Stimulated activated CD4-positive, alpha-beta T cell treated with anti-CD3 and anti-CD28 coated beads, TNF-alpha, amount 100 ng/mL, for 48 hours (primary cell): ENCODE measurements at places on chromosomes 6 and 20.

- no peak for DNase-seq
These were observed 69.7 kb downstream of the SUN5 start for GRCh38 chr20:32934580-32934979.

DNA sequence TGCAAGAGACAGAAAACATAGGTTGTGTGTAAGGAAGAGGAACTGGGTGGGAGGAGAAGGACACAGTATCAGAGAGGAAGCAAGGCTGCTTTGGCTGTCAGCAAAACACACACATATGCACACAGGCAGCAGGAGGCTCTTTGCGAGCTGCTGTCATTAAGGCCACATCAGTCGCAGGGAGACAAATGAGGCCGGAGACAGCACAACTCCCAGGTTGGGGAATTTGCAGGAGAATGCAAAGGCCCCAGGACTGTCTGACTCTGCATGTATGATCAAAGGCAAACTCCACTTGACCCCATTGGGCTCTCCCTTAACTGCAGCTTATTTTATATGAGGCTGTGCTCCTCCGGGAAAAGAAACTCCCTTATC is 35.3 kb downstream of the METTL24 start:
- no peak for DNase-seq

GRCh38 chr20:40991181-40991889 is 37.3 kb upstream of the TOP1 start:
- no peak for DNase-seq

DNA sequence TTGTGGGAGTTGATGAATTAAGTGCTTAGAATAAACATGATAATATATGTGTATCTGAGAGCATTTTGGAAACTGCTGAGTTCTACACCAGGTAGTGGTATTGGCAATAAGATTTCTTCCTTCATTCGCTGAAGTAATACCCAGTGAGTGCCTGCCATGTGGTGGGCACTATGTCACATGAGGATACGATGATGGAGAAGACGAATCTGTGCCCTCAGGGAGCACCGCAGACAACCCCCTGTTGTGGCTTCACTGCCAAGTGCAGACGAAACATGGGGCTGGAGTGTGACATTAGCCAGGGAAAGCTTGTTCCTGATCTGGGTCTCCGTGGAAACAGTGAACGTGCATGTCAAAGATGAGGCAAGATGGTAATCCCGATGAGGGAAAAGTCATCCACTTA is 7.9 kb downstream of the ZNF76 start:
- no peak for DNase-seq

DNA sequence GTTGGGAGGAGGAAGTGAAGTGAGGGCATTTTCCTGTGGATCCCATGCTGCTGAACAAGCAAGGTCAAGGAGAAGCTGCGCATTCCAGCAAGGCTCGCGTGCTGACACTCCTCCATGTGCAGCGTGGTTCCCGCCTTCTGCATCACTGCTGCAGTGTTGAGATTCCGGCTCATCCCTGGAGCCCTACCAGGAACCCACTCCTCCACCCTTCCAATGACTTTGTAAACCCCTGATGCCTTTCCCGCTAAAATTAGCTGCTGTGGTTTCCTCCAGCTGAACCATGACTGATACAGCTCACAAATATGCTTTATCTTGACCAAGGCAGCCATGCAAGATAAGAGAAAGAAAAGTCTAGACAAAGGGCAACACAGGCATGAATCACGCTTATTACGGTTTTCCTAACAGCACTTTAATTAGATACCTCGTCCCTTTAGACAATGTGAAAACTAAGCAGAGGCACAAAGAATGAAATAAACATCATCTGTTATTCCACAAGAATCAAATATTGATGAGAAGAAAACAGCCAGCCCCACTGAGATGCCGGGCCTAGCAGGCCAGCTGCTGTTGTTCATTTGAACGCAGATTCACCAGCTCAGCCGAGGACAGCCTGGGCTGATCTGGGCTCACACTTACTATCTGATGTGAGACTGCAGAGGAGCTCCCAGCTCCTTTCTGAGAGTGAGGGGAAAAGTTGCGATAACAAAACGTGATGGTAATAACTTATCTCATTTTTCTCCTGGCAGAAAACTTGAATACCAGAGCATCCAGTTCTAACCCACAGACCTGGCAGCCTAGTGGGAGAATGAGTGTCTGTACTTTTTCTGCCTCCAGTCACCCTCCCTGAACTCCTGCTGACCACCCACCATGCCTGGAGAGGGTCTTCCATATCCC is 14.2 kb upstream of the BNIP5 start:
- no peak for DNase-seq

GRCh38 chr6:2839195-2839981 is 2.3 kb downstream of the SERPINB1 start:
- no peak for DNase-seq

- no peak for DNase-seq
These were observed 5.1 kb upstream of the ULBP2 start for GRCh38 chr6:149936743-149937142.

DNA sequence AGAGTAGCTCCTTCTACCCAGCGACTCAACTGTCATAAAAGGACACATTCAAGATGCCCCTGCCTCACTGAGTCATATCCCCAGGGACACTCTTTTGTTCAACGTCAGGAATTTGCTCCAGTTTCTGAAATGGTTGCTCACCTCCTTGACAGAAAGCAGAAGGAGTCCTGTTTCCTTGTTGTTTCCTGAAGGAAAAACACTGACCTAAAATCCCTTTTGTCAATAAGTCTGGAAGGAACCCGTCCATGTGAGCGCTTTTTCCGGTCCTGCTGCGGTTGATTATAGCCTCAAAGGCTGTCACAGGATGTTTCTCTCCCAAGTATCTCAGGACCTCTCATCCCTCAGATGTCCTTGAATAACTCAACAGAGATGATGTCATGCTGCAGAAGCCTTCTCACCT is 113.6 kb upstream of the PLEKHG1 start:
- DNase-seq: no peak

DNA sequence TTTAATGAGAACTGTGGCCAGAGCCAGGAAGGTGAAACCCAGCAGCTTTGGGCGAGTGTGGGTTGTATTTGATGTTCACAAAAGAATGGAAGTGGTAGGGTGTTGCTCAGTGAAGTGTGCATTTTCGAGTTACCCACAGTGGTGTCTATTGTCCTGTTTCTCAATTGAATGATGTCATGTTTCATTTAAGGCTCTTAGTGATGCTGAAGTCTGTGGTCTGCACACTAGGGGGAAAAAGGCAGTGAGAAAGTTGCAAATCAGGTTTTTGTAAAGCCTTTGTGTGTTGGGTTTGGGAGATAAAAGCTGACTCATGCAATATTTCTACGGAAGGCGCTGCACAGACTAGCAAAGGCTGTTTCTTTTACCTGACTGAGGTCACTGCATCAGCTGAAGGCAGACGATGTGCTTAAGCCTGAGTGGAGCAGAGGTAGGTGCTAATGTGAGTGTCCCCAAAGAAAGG is 121.1 kb downstream of the PLEKHG1 start:
- no peak for DNase-seq

GRCh38 chr6:134816780-134817179 is 133.1 kb downstream of the ALDH8A1 start:
- DNase-seq: no peak

- DNase-seq: no peak
These were observed 49.4 kb upstream of the NOX3 start for GRCh38 chr6:155504848-155505607.

GRCh38 chr20:20814685-20815084 is 102.2 kb upstream of the RALGAPA2 start:
- no peak for DNase-seq

- DNase-seq: no peak
These were observed 40.6 kb downstream of the CTNNBL1 start for GRCh38 chr20:37734228-37734985.

GRCh38 chr6:131828080-131828479 is 20.3 kb downstream of the ENPP1 start:
- no peak for DNase-seq

GRCh38 chr6:63816401-63816981 is 180.9 kb downstream of the PHF3 start:
- no peak for DNase-seq

- DNase-seq: no peak
These were observed 69.9 kb upstream of the SCGN start for GRCh38 chr6:25582101-25582500.
